ENCODE measurements at places on chromosomes 12 and 14.

- DNase-seq: no peak
Measured at GRCh38 chr12:53267999-53268629, at the start of gene ESPL1. Gene ESPL1, plus strand, starts transcription at chr12:53268299. Its CDS starts 468 bp downstream, at chr12:53268767.

GRCh38 chr12:66836623-66837310 lies 157.9 kb upstream of the GRIP1 start:
- no peak for DNase-seq

DNA sequence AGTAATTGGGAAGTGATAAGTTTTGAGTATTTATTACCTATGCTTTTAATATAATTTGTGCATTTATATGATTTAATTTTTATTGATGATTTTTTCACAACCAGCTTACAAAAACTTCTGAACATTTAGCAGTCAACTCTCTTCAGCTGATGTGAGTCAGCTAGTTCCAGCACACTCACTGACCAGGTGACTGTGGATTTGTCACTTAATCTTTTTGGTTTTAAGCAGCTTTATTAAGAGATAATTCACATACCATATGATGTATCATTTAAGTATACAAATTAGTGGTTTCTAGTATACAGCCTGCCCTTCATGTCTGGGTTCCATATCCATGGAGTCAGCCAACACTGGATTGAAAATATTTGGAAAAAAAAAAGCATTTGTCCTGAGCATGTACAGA lies 103.5 kb downstream of the SYNE2 start:
- DNase-seq: no peak

DNA sequence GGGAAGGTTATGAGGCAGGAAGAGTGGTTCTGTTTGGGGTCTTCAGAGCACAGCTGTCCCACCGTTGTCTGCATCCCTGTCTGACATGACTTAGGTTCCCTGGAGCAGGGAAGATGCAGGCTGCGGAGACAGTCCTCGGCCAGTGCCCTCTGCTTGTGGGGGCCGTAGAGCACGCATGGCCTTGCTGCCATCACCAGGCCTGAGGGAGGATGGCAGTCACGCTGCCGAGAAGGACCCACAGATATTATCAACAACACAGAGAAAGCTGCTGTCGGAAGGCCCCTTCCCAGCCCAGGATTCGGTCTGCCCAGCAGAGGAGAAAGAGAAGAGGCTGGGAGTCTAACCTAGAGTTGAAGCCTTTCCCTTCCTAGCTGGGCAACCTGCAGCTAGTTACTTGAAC lies 35.0 kb downstream of the ERH start:
- no peak for DNase-seq

DNA sequence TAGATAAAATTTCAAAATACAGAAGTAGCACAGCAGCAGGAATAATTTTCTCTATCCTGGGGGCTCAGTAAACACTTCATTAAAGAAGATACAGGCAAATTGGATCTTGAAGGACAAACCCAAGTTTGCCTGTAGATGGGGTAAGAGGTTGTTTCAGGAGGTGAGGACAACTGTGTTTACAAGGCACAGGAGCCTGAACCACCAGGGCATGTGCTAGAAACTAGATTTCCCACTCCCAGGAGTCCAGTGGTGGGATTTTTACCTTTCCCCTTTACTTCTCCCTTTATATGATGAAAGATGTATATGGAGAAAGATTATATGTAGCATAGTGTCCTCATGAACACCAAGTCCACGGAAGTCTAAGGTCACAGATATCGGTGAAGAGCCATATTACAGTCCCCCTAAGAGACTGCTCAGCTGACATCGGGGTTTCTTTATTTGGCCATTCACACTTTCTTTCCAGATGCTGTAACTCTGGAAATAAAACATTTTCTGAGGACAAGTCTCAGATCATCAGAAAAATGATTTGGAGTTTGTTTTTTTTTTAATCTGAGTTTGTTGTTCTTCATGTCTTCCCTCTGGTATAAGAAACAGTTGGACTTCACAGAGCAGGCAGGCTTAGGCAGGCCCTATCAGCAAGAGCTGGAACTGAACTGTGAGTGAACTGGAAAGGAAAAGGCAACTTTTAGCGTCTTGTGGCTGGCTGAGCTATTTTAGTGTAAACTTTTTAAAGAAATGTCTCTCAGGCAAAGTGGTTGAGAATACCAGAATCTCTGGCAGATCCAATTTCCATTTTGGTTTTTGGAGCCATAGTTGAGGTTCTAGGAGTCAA lies 8.0 kb upstream of the EVL start:
- DNase-seq: no peak

DNA sequence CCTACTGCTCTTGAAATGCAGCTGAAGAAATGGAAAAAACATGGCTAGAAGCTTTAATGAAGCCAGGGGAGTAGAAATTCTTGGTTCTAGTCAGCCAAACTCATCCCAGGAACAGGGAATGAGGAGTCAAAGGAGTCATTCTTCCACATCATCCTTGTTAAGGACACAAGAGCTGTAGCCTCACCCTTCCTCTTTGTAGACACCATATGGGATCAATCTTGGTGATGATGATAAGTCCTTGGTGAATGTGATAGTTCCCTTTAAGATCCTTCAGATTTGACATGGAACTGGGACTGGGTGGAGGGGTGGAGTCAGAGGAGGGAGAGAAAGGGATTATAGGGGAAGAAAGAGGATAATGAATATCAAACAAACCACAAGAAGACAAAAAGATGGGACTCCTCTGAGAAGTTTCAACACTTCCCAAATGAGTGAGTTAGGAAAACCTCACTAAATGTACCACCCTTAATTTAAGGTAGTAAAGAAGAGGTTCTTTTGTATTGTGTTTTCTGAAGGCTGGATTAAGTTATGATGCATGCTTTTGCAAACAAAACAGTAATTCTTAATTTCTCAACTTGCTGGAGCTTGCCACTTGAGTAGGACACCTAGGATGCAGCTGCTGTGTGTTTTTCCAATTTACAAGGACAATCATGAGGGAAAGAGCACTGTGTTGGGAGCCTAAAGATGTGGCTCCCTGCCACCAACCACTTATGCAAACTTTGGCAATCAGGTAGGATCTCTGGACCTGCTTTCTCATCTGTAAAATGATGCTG lies 104.0 kb downstream of the WIF1 start:
- DNase-seq: no peak

DNA sequence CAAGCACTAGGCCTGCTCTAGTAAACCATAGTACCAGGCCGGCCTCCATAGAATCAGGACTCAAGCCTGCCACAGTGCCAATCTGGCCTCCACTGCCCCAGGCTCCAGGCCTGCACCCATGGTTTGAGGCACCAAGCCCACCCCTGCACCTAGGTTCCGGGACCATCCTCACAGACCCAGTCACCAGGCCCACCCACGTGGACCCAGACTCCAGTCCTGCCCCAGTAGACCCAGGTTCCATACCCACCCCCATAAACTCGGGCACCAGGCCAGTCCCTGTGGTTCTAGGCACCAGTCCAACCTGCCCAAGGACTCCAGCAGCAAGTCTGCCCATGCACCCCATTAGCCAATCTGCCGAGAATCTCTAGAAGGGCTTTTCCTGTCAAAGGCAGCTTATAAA lies 501.8 kb upstream of the TMPO start:
- DNase-seq: no peak

GRCh38 chr12:91617818-91618217 lies 435.2 kb upstream of the DCN start:
- no peak for DNase-seq

GRCh38 chr12:12212769-12213168 lies 54.1 kb downstream of the LRP6 start:
- no peak for DNase-seq

DNA sequence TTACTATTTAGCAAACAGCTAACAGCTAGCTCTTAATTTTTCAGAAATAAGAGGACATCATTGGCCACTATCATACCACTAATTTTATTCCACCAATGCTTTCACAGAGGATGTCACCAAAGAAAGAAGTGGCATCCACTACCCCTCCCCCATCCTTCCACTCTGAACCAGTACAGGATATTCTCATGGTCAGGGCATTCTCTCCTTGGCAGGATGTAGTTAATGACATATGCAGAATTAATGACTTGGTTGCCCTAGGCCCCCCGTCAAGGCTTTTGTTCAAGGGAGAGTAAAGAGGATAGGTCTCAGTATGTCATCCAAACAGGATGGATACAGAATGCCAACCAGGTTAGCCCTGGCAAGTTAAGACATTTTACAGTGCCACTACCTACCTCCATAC lies 18.9 kb upstream of the NUP107 start:
- no peak for DNase-seq

- no peak for DNase-seq
Measured at GRCh38 chr14:50620341-50620740, 47.8 kb downstream of the SAV1 start.
